ENCODE measurements at places on chromosomes 11 and 22.

- peak; percentile 78 for DNase-seq
Measured at GRCh38 chr11:10693509-10694081, at the start of gene IRAG1. TSS of gene IRAG1 (minus strand) at chr11:10693755. CDS start at chr11:10693602, 153 bp downstream.

DNA sequence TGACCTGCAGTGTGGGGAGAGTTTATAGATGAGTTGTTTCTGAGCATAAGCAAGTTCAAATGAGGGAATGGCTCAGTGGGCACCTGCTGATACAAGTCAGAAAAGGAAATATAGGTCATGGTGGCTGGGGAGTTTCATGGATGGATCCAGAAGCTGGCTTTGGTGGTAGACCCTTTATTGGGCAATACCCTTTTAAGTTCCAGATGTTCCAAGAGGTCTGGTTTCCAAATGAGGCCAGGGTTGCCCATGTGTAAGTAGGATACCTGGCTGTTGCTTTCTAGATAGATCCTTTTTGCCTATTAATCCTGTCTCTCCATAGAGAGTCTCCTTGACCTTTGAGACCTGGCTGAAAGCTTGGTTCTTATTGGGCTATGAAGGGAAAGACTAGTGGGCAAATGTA is 2.2 kb downstream of the STIM1 start:
- DNase-seq, result no peak

- no peak for DNase-seq
Measured at GRCh38 chr11:92251980-92252379, 27.4 kb downstream of the FAT3 start.

GRCh38 chr22:37266581-37267134 is 15.7 kb upstream of the CYTH4 start:
- no peak for DNase-seq

DNA sequence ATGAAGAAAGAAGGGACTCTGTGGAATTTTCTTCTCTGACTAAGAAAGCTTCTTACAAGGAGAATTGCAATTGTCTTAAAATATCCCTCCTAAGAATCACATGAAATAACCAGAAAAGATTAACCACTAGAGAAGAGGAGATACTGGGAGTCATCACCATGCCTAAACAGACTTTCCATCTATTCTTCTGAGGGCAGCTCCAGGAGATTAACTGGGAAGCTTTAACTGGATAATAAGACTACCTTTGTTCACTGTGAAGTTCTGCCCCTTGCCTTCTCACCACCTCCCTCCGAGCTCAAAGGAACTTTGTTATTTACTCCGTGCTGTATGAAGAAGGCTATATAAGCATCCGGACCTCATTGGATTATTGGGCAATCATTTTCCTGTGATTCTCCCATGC is 24.5 kb upstream of the MMP7 start:
- no peak for DNase-seq

DNA sequence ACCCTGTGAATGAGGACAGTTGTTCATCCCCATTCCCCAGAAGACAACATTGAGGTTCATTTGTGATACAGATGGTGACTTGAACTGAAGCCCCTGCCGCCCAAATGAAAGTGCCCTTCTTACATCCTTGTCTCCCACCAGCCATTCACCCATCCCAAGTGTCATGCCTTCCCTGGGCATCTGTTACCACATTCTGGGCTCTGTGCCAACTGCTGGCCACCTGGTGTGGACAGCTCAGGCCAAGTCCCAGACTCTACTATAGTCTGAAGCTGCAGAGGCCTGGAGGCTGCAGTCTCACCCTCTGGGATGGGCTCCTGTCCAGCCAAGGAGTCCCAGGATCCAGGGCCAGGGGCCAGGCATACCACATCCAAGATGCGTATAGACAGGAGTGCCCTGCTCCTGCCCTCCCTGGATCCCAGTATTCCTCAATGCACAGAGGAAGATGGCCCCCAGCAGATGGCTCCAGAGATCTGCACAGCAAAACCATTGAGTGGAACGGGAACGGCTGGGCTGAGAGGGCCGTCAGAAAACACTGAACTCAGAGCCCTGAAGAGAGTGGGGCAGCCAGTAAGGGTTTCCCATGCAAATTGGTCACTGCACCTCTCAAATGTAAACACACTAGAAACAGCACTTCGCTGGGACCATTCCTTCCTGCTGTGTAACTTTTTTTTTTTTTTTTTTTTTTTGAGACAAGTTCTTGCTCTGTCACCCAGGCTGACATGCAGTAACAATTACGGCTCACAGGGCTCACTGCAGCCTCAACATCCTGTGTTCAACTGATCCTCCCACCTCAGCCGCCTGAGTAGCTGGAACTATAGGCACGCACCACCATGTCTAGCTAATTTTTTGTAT is 22.8 kb downstream of the ARRB1 start:
- no peak for DNase-seq

DNA sequence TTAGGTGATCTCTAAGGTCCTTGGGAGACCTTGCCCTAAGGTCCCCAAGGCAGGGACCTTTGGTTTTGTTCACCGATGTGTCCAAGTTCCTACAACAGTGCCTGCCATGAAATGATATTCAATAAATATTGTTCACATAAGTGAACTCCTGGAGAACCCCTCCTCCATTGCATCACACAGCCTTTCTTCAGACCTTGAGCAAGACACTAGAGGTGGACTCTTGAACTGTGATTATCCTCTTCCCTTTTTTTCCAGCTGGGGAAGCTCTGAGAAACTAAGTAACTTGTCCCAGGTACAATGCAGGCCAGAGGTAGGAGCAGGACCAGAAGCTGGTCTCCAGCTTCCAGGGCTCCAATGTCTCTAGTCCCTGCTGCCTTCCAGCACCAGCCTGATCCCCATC is 76.6 kb upstream of the LMO1 start:
- DNase-seq, result no peak

- no peak for DNase-seq
Measured at GRCh38 chr11:48138222-48138621, 78.4 kb upstream of the OR4B1 start.

DNA sequence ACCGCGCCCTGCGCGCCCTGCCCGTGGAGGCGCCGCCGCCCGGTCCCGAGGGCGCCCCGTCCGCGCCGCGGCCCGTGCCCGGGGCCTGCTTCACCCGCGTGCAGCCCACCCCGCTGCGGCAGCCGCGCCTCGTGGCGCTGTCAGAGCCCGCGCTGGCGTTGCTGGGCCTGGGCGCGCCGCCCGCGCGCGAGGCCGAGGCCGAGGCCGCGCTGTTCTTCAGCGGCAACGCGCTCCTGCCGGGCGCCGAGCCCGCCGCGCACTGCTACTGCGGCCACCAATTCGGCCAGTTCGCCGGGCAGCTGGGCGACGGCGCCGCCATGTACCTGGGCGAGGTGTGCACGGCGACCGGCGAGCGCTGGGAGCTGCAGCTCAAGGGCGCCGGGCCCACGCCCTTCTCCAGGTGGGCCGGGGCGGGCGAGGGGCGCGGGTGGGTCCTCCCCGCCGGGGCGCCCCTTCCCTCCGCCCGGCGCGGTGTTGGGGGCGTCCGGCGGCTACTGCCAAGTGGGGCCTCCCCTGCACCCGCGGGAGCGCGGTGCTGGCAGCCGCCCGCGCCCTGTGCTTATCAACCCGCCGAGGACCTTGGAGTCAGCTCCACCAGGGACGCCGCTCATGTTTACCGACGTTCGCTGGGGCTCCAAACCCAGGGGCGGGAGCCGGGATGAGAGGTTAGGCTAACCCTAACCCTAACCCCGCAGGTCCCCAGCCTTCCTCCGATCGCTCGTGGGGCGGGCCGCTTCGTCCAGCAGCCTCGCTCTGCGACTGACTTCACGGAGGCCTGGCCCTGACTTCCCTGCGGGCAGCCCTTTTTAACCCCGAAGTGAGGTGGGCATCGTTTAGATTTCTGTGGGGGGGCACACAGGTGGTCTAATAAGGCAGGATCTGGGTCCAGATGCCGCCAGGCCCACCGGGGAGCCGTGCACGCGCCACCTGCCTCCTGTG is 649 bp downstream of the SELENOO start:
- DNase-seq, result no peak

- no peak for DNase-seq
Measured at GRCh38 chr11:68948496-68948895, 32.3 kb downstream of the MRGPRD start.
